ENCODE measurements at places on chromosomes 7 and 10. TPM values are rescaled to one million over a fixed set of nuclear protein-coding genes. Genes with fewer than 3 reads are reported as not detected.

CFAP69 gene
- total RNA-seq = 0.68 TPM

CDHR1 gene
- not detected for total RNA-seq

CYP3A4 gene
- not detected for total RNA-seq

COL26A1 gene
- 1.7 TPM for total RNA-seq

FAM25G gene
- total RNA-seq = not detected
